ENCODE measurements at places on chromosomes 6 and 20.
A peak's percentile ranks its signal among the peaks of the same experiment; 100 is the strongest.

GRCh38 chr6:167103041-167103891 is 19.6 kb upstream of the CCR6 start:
- no peak for DNase-seq

DNA sequence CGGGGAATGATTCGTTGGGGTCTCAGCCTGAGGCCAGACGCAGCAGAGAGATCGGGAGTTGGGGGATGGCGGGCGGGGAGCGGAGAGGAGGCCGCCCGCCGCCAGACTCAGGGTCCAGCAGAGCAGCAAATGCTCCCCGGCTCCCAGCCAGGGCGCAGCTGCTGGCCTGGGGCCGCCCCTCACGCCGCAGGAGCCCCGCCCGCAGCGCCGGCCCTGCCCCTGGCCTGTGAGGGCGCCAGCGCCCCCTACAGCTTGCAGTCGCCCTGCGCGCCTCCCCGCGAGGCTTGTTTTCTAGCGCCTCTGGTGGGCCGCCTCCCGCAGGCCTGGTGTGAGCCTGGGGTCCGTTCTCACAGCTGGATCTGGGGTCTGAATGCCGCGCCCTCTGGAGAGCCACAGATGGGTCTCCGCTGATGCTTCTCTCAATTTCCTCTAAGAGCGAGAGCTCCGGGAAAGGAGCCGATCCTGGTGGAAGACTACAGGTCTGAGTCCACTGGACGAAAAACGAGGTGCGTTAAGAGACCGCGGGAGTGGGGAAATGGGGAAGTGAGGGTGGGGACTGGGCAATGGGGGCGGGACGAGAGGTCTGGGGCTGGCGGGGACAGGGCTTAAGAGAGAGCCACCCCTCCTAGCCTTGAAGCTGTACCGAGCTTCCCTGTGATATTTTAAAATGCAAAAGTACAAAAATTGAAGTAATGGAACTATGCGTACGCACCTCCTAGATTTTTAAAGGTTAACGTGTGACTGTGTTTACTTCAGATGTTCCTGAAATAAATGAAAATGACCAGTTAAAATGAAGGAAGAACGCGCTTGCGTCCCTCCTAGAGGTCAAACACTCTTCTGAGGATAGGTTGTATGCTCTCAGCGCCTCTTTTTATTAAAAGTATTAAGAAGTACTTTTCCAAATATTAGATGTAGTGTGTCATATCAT is 30.1 kb downstream of the TRIM38 start:
- DNase-seq: peak; percentile 91

GRCh38 chr6:167838207-167838748 is 11.6 kb downstream of the AFDN start:
- DNase-seq: no peak

DNA sequence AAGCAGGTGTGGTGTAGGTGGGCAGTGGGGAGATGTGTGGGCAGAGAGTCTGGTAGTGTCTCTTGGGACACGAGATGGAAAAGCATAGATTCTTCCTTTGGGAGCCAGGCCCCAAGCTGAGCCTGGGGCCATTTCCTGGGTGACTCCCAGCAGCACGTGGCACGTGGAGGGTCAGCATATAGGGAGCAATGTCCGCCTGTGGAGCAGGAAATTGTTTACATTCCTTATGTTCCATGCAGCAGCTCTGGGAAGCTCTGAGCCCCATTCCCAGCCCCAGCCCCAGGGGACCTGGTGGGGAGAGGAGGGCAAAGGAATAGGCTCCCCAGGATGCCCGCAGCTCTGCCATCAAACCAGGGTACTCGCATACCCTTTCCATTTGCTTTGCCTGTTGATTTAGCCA is 57.6 kb downstream of the DAAM2 start:
- DNase-seq: no peak

DNA sequence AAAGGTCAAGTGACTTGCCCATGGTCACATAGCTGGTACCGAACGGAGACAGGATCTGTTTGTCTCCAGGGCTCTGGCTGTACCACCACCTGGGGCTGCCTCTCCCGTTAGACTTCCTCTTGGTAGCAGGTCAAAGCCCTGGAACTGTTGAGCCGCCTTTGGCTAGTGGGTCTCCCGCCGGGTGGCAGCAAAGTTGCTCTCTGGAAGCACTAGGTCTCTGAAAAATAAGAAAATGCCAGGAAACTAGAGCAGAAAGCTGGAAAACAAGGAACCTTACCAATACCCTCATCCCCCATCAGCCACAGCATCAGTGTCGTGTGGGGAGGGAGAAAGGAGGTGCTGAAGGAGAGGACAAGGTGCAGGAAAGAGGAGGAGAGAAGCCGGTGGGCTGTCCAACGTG is 291.0 kb upstream of the SUPT3H start:
- no peak for DNase-seq

GRCh38 chr20:48771542-48771941 is 56.3 kb downstream of the PREX1 start:
- no peak for DNase-seq

GRCh38 chr6:160337301-160337700 is 10.9 kb upstream of the SLC22A3 start:
- DNase-seq: no peak

GRCh38 chr6:71258078-71258866 is 30.3 kb upstream of the OGFRL1 start:
- DNase-seq: no peak

GRCh38 chr6:145836170-145836569 is 21.6 kb upstream of the FBXO30 start:
- DNase-seq: no peak

GRCh38 chr20:10047427-10047826 is 12.6 kb downstream of the ANKEF1 start:
- no peak for DNase-seq

GRCh38 chr6:163999475-164000125 is 585.1 kb downstream of the QKI start:
- no peak for DNase-seq

DNA sequence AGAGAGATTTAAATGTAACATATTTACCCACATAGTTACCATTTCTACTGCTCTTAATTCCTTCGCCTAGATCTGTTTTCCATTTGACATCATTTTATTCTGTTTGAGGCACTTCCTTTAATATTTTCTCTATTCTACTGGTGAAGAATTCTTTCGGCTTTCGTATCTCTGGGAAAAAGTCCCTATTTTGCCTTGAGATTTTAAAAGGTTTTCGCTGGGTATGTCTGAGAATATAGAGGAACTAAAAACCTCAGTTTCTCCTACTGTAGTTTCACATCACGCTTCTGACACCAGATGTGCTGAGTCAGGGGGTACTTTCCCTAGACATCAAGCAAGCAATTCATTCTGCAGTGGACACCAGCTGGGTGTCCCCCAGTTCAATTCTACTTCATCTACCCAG is 61.7 kb downstream of the E2F3 start:
- no peak for DNase-seq

DNA sequence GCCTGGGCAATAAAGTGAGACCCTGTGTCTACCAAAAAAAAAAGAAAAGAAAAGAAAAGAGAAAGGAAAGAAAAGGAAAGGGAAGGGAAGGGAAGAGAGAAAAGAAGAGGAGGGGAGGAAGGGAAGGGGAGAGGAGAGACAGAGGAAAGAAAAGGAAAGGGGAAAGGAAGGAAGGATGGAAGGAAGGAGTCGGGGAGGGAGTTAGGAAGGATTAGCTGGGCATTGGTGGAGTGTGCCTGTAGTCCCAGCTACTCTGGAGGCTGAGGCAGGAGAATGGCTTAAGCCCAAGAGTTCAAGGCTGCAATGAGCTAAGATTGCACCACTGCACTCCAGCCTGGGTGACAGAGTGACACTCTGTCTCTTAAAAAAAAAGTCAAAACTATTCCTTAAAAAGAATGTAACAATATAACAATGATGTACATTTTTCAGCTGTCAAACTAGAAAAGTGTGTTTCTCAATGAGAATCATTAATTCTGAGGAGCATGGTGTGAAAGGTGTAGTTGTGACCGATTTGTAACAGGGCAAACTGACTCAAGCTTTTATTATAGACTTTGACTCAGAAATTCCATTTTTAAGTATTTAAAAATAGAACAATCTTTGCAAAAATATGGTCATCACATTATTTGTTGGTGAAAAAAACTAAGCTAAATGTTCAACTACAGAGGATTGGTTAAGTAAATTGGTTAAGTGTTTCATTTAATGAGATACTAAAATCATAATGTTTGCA is 14.7 kb downstream of the SNRPB start:
- DNase-seq: no peak

DNA sequence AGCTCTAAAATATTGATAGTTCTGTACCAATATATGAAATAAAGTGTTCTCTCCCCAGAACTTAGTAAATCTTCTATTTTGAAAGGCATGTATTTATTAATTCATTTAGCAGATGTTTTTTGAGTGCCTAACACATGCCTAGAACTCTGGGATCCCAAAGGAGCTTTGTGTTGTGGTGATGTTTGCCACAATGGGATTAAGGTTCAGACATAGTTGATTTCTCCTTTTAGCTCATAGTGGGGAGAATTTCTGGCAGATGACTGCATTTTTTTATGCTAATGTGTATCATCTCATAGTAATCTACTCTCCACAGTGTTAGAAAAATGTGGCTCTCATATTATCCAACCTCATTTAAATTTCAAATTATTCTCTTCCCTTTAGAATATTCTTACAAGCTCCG is 21.7 kb downstream of the MYB start:
- DNase-seq: no peak

GRCh38 chr6:116192786-116193185 is 61.1 kb downstream of the TSPYL4 start:
- no peak for DNase-seq

DNA sequence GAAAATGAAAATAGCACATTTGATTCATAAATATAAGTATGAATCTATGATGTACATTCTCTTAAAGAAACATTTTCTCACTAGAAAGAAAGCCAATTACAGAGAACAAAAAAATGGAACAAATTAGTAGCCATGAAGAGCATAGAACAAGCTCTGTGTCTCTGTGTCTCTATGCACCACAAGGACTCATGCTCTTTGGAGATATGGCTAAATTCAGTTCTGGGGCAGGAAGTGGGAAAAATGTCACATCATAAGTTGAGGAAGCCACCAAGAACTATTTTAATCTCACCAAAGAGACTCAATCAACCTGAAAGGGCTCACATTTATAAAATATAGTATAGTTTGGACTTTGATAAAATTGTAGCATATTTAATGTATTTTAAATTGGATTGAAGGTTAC is 1259.8 kb upstream of the GJE1 start:
- DNase-seq: no peak

DNA sequence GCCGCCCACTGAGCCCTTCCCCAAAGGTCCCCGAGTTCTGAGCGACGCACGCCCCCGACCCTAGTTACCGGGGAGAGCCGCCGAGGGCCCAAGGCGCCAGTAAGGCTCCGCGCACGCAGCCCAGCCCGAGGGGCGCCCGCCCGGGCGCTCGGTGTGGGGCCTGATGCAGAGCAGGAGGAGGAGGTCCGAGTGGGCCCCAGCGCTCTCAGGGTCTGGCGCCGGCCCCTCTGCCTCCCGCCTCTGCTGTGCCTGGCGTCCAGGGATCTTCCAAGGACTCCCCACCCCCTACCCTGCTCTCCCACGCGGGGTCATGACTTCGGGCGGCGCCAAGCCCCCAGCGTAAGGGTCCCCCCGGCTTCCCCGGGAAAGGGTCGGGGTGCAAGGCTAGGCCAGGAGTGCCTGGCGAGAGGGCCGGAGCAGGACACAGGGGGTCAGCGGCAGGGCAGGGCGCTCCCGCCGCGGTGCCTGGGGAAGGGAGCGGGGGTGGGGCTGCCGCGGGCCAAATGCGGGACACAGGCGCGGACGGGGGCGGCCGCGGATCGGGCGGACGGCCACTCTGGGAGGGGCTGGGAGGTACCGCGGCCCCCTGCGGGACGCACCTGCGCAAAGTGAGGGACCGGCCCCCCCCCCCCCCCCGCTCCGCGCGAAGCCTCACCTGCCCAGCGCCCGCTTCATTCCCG is 637 bp downstream of the ABHD12 start:
- peak; percentile 53 for DNase-seq

GRCh38 chr20:44041001-44041400 is 126.3 kb downstream of the TOX2 start:
- no peak for DNase-seq

DNA sequence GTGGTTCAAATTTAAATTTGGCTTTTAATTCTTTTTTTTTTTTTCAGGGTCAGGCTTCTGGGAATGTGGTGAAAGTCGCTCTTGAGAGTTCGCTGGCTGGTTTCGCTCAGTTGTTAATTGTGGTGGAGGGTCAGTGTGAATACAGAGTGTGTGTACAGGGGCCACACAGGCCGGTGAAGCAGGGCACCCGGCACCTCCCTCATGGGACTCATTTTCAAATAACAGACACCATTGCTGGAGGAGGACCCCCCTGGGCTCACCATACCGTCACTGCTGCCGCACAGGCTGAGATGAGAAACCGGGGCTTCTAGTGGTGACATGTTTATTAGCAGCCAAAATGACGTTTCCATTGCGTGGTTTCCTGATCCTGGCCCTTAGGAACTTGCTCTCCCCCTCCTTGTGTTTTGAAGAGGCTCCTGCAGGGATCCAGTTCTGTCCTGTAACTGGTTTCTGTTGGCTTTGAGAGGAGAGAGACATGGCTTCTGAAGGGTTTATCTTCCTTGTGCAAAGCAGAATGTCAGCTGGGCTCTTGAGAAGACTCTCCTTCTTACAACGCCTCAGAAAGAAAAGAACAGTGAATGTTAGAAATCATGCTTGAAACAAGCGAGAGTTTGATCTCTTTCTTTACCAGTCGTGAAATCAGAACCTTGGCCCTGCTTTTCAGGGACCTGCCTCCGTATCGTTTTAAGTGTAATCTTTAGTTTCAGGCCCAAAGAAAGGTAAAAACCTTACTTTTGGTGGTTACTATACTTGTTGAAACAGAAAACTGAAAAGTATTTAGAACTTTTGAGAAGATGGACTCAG is 37.8 kb downstream of the DUSP22 start:
- no peak for DNase-seq

DNA sequence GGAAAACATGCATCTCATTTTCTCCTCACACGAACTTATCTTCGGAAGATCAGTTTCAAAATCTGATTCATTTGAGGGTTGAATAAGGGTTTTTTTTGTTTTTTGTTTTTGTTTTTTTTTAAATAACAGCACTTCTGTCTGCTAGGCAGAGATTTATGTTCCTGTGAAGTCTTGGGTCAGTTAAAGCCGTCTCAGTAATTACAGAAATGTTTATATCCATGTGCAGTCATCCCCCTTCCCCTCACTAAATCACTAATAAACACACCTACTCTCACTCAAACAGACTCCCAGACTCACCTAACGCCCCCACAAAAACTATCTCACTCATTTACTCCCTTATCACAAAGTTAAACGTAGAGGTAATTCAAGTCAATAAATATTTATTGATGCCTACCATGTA is 214.2 kb upstream of the SUPT3H start:
- no peak for DNase-seq

DNA sequence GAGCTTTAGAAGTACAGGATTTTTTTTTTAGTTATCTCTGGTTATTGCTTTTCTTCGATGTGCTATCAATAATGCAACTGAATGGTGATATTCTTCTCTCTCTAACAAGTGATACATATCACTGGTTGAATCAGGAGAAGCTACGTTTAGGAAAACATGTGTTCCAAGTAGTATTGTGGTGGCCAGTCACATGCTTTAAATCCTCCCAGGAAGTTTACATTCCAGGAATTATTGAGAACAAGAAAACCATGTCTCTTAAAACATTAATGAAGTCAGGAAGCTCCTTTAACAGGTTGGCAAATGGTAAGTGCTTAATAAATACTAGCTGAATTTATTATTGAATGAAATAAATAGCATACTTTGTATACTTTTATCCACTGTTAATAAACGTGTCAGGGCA is 371.1 kb downstream of the BCKDHB start:
- no peak for DNase-seq

GRCh38 chr6:163132050-163132750 is 282.3 kb upstream of the QKI start:
- no peak for DNase-seq

Data from NCI-H1105 (cell line).